ENCODE measurements at places on chromosomes 7 and 10. TPM values are rescaled to one million over a fixed set of nuclear protein-coding genes. Genes with fewer than 3 reads are reported as not detected.
A peak's percentile ranks its signal among the peaks of the same experiment; 100 is the strongest.

DTX2 gene
- total RNA-seq = 43.8 TPM

SPDYE8 gene
- total RNA-seq = not detected

CYP2E1 gene
- 1.1 TPM for total RNA-seq

GPR26 gene
- not detected for total RNA-seq

TBL2 gene
- 24.3 TPM for total RNA-seq

STAG3 gene
- 9.5 TPM for total RNA-seq

AOAH gene
- total RNA-seq = 37.8 TPM

CYP2C8 gene
- 0.32 TPM for total RNA-seq

CTBP2 gene
- total RNA-seq = 3.9 TPM

GRCh38 chr10:70418229-70418628, 14.3 kb downstream of the EIF4EBP2 start:
- no peak overlapping the region for H3K4me3 ChIP-seq
- no peaks in the 10 kb centered on the region for H3K27me3 ChIP-seq
- DNase-seq = no peak

GRCh38 chr10:4868357-4868657, 42.3 kb downstream of the AKR1E2 start:
- no peak for DNase-seq
- H3K27me3 ChIP-seq = no peaks in the 10 kb centered on the region
- no peaks in the 10 kb centered on the region for H3K4me1 ChIP-seq
- H3K4me3 ChIP-seq = no peak overlapping the region
- no peaks in the 10 kb centered on the region for H3K36me3 ChIP-seq

- H3K4me1 ChIP-seq = peaks cover 54% of the 10 kb centered on the region
- peaks cover 18% of the 10 kb centered on the region for H3K27me3 ChIP-seq
- H3K4me3 ChIP-seq = no peak overlapping the region
Measured at GRCh38 chr10:101219139-101219945, 9.9 kb downstream of the LBX1 start.

GRCh38 chr7:6482743-6483119, 35.0 kb upstream of the DAGLB start:
- no peaks in the 10 kb centered on the region for H3K27me3 ChIP-seq
- H3K36me3 ChIP-seq = no peaks in the 10 kb centered on the region
- H3K4me3 ChIP-seq = peak overlapping the region; percentile 79
- H3K4me1 ChIP-seq = peaks cover 26% of the 10 kb centered on the region
- DNase-seq = no peak

DNA sequence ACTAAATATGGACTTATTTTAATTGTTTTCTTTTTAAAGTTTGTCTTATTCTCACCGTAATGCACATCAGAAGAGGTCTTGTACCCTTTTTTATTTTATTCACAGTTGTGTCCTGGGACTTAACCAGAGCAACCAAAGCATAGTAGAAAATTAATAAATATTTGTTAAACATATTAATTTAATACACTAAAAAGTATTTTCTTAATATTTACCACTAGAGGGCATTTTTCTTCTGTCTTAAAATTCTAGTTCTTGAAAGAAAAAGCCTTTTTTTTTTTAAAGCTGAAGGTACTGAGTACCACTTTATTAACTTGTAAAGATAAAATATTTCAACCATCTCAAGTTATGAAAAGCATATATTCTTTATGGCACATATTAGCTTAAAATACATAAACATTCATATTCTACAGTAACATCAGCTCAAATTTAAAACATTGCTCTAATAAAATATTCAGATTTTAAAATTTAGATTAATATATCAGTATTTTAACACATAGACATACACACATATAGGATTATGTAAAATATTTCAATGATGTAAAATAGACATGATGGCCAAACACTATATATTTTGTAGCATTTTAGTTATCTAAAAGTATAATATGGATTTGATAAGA, 260.4 kb downstream of the SEMA3A start:
- no peaks in the 10 kb centered on the region for H3K36me3 ChIP-seq
- no peaks in the 10 kb centered on the region for H3K27me3 ChIP-seq
- no peaks in the 10 kb centered on the region for H3K4me1 ChIP-seq
- DNase-seq = no peak
- H3K4me3 ChIP-seq = no peak overlapping the region
- H3K27ac ChIP-seq = no peak overlapping the region

DNA sequence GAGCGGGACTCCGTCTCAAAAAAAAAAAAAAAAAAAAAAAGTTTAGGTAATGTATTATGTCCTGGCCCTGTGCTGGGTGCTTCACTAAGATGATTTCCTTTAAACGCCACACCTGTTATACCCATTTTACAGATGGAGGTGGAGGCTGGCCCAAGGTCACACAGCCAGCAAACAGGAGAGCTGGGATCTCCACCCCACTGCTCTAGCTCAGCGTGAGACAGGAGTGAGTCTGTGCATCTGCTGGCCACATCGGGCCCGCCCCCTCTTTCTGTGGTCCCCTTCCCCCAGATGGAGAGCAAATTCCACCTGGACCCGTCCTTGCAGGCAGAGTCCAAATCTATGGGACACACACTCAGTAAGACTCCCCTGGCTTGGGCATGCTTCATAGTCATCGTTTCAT, 51.0 kb downstream of the LHPP start:
- H3K4me3 ChIP-seq = no peak overlapping the region
- no peaks in the 10 kb centered on the region for H3K36me3 ChIP-seq
- H3K4me1 ChIP-seq = no peaks in the 10 kb centered on the region
- DNase-seq = no peak
- H3K27ac ChIP-seq = no peak overlapping the region

GRCh38 chr7:82714883-82715282, 271.3 kb upstream of the CACNA2D1 start:
- no peak overlapping the region for H3K27ac ChIP-seq
- no peaks in the 10 kb centered on the region for H3K27me3 ChIP-seq
- no peaks in the 10 kb centered on the region for H3K36me3 ChIP-seq
- H3K4me1 ChIP-seq = no peaks in the 10 kb centered on the region
- no peak for DNase-seq
- no peak overlapping the region for H3K4me3 ChIP-seq

DNA sequence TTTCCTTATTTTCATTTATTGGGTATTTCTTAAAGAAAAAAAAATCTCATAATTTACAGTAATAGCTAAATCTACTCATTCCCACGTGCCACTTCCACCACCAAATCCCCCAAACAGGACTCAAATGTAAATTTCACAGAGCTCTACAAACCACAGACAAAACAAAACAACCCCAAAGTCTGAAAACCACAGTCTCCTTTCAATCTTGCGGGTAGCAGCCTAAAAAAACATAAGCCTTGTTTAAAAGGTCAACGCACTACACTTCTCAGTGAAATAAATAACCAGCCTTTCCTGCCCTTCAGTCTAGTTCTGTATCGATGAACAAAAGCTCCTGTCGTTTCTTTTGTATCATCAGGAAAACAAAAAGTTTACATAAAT, 121.8 kb upstream of the AFAP1L2 start:
- peak overlapping the region; percentile 85 for H3K4me3 ChIP-seq
- H3K36me3 ChIP-seq = no peaks in the 10 kb centered on the region
- H3K4me1 ChIP-seq = peaks cover 51% of the 10 kb centered on the region
- H3K27me3 ChIP-seq = no peaks in the 10 kb centered on the region
- peak overlapping the region; percentile 94 for H3K27ac ChIP-seq

- no peaks in the 10 kb centered on the region for H3K27me3 ChIP-seq
- no peak overlapping the region for H3K27ac ChIP-seq
- H3K36me3 ChIP-seq = no peaks in the 10 kb centered on the region
- H3K4me1 ChIP-seq = no peaks in the 10 kb centered on the region
- H3K4me3 ChIP-seq = no peak overlapping the region
Measured at GRCh38 chr10:675532-675931, 13.9 kb downstream of the DIP2C start.

DNA sequence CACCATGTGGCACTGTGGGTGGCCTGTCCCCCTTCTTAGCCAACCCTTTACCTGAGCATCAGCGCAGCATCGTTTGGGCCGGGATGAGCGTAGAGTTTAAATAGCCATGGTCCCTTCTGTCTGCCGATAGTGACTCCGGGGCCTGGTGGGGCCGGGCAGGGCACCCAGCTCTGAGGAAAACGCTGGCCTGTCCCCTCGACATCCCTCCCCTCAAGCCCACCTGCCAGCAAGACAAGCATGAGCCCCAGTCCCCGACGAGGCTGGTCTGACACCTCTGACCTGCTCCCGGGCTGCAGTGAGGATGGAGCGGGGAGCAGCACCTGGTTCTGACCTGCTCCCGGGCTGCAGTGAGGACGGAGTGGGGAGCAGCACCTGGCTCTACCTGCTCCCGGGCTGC, 31.1 kb upstream of the CNPY1 start:
- no peak overlapping the region for H3K4me3 ChIP-seq
- H3K36me3 ChIP-seq = no peaks in the 10 kb centered on the region
- H3K27me3 ChIP-seq = no peaks in the 10 kb centered on the region
- no peak for DNase-seq
- no peaks in the 10 kb centered on the region for H3K4me1 ChIP-seq

DNA sequence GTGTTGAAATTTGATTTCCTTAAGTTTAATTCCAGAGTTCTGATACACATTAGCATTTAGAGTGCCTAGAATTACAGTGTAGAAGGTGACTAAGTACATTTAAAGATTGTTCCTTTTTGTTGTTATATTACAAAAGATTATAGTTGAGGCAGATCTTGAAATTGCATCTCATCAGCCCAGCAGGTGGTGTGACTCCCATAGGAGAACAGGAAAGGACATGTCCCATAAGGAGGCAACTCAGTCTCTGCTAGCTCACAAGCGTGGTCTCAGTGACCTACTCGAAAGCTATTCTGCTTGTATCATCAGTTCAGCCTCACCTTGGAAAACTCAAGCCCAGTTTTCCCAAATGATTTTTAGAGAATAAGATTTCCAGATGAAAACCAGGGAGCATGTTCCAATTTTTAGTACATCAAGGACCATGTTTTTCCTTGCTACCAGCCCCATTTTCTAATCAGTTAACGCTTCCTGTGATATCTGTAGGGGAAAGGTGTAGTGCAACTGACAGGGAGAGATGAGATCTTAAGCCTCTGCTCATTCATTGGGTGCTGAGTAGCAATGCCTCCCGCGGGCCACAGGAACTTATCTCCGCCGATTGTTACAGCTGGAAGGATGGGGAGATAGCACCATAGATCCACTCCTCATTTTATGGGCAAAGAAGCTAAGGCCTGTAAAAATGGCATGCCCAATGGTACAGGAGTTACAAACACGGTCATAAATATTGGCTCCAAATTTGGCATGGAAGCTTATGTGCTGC, 1.1 kb upstream of the GNAI1 start:
- peaks cover 6% of the 10 kb centered on the region for H3K4me1 ChIP-seq
- H3K36me3 ChIP-seq = no peaks in the 10 kb centered on the region
- peak; percentile 11 for DNase-seq
- no peaks in the 10 kb centered on the region for H3K27me3 ChIP-seq

DNA sequence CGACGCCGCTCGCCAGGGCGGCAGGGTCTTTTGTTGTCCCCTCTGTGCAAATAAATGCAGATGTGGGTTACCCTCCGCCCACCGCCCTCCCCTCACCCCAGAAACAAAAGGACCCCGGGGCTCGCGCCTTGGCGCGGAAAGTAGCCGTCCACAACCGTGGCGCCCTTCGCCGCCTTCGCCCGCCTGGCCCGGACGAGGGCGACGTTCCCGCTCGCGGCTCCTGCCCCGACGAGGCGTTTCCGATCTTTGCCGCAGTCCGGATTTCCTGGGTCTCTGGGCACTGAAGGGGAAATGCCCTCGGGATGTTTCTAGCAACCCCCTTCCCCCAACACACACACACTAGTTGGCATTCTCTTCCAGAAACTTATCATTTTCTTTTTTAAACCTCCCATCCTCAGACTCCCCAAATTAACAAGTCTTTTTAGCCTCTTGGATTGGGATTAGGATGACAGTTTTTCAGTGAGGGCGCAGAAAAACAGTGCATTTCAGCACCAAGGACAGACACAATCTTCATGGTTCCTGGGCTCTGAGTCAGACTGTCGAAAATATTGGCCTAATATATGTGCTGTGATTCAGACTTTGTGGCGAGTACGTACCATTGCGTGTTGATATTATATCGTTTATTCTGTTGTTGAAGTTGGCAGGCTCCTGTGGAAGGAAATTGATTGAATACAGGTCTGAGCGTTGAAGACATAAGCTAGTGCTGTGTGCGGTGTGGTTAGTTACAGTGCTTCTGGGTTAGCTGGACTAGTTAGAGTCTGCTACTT, 771 bp downstream of the PHYHIPL start:
- no peak overlapping the region for H3K4me3 ChIP-seq
- H3K4me1 ChIP-seq = no peaks in the 10 kb centered on the region
- no peaks in the 10 kb centered on the region for H3K36me3 ChIP-seq
- H3K27ac ChIP-seq = no peak overlapping the region
- no peak for DNase-seq

- H3K27ac ChIP-seq = no peak overlapping the region
- no peak for DNase-seq
- H3K27me3 ChIP-seq = no peaks in the 10 kb centered on the region
- no peaks in the 10 kb centered on the region for H3K4me1 ChIP-seq
- no peaks in the 10 kb centered on the region for H3K36me3 ChIP-seq
- H3K4me3 ChIP-seq = no peak overlapping the region
Measured at GRCh38 chr10:18476076-18476647, 175.2 kb downstream of the NSUN6 start.

GRCh38 chr7:137097111-137097510, 228.7 kb downstream of the CHRM2 start:
- H3K27me3 ChIP-seq = no peaks in the 10 kb centered on the region
- H3K4me3 ChIP-seq = no peak overlapping the region
- H3K36me3 ChIP-seq = no peaks in the 10 kb centered on the region
- no peaks in the 10 kb centered on the region for H3K4me1 ChIP-seq
- DNase-seq = no peak

- DNase-seq = no peak
- no peak overlapping the region for H3K4me3 ChIP-seq
- peaks cover 15% of the 10 kb centered on the region for H3K36me3 ChIP-seq
- H3K27ac ChIP-seq = no peak overlapping the region
- H3K4me1 ChIP-seq = no peaks in the 10 kb centered on the region
Measured at GRCh38 chr7:140456551-140457051, 22.7 kb downstream of the MKRN1 start.

GRCh38 chr10:75461672-75462649, 30.5 kb downstream of the LRMDA start:
- H3K27me3 ChIP-seq = no peaks in the 10 kb centered on the region
- H3K36me3 ChIP-seq = no peaks in the 10 kb centered on the region
- no peaks in the 10 kb centered on the region for H3K4me1 ChIP-seq
- H3K4me3 ChIP-seq = no peak overlapping the region

- H3K36me3 ChIP-seq = no peaks in the 10 kb centered on the region
- no peaks in the 10 kb centered on the region for H3K27me3 ChIP-seq
- no peak overlapping the region for H3K4me3 ChIP-seq
Measured at GRCh38 chr7:151601521-151602305, 82.0 kb upstream of the RHEB start.

GRCh38 chr7:513521-514166, 6.0 kb downstream of the PDGFA start:
- no peak overlapping the region for H3K27ac ChIP-seq
- H3K4me1 ChIP-seq = peaks cover 10% of the 10 kb centered on the region
- no peak for DNase-seq
- H3K4me3 ChIP-seq = no peak overlapping the region
